Thyroid gland (tissue), 4 donors: ENCODE measurements at places on chromosomes 2 and 18. TPM values are rescaled to one million over a fixed set of nuclear protein-coding genes. Genes with fewer than 3 reads are reported as not detected.
A peak's percentile ranks its signal among the peaks of the same experiment; 100 is the strongest.

Gene LOXHD1
- 0.83 TPM for total RNA-seq

- no peak overlapping the region for H3K4me3 ChIP-seq
- no peaks in the 10 kb centered on the region for H3K36me3 ChIP-seq
- H3K27ac ChIP-seq = no peak overlapping the region
- no peaks in the 10 kb centered on the region for H3K27me3 ChIP-seq
- H3K4me1 ChIP-seq = no peaks in the 10 kb centered on the region
Observed at GRCh38 chr2:161068670-161069069, 91.6 kb upstream of the TANK start.

Gene LRATD1
- 21.1 TPM for total RNA-seq

Gene FRZB
- total RNA-seq = 1.1 TPM

DNA sequence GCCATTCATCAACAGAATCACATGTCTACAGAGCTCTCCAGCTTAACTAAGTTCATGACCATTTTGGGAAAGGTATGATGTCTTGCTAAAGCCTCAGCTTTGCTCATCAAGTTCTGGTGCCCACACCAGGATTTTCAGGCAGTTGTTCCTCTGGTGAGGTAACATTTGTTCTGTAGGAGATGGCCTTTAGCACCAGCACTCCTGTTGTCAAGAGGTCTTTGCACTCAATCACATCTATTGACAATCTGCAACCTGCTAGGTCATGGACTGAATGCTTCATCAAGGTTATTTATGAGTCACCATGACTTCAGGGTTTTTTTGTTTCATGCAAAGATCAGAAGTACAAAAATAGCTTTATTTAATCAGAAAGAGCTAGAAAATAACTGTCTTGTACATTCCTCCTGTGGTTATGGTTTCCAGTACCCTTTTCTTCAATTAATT lies 36.6 kb upstream of the VIT start:
- H3K27ac ChIP-seq = no peak overlapping the region
- no peaks in the 10 kb centered on the region for H3K27me3 ChIP-seq
- no peak for DNase-seq
- no peaks in the 10 kb centered on the region for H3K4me1 ChIP-seq
- H3K4me3 ChIP-seq = no peak overlapping the region

Gene SPC25
- not detected for total RNA-seq

Gene FAP
- total RNA-seq = 10.1 TPM

DNA sequence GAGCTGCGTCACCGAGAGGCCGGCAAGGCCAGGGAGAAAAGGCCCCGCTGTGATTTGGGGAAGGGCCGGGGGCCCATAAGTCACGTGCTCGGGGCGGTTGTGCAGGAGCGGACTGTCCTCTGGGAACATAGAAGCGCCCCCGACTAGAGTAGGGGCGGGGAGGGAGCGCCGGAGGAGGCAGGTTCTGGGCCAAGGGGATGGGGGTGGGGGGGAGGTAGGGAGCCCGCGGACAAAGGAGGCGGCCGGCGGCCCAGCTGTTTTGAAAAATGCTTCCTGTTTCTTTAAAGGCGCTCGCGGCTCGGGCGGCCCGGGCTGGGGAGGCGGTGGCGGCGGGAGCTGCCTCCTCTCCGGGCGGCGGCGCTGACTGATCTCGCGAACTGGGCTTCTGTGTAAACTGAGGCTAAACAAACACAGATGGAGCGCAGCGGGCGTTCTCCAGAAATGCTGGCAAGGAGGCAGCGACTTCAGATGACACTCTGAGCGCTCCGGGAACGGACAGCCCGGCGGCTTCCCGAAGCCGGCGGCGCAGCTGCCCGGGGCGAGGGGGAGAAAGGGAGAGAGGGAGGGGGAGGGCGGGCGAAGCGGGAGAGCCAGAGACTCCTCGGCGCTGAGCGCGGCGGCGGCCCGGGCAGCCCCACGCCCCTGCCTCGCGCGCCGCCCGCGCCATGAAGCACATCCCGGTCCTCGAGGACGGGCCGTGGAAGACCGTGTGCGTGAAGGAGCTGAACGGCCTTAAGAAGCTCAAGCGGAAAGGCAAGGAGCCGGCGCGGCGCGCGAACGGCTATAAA lies at the start of gene ATOH8:
Gene ATOH8 (plus strand): TSS at position 467 of the 788 bp plus-strand sequence. CDS start 199 bp downstream, at position 666.
- peak within 1 kb of the TSS; percentile 99 for H3K27ac ChIP-seq
- no peaks in the 10 kb centered on the region for H3K27me3 ChIP-seq
- DNase-seq = peak; percentile 88

- H3K36me3 ChIP-seq = no peaks in the 10 kb centered on the region
- peaks cover 9% of the 10 kb centered on the region for H3K4me1 ChIP-seq
- DNase-seq = no peak
- no peak overlapping the region for H3K27ac ChIP-seq
- no peak overlapping the region for H3K4me3 ChIP-seq
Observed at GRCh38 chr18:39693359-39693758, 2127.8 kb upstream of the CELF4 start.

Gene CPLX4
- not detected for total RNA-seq

DNA sequence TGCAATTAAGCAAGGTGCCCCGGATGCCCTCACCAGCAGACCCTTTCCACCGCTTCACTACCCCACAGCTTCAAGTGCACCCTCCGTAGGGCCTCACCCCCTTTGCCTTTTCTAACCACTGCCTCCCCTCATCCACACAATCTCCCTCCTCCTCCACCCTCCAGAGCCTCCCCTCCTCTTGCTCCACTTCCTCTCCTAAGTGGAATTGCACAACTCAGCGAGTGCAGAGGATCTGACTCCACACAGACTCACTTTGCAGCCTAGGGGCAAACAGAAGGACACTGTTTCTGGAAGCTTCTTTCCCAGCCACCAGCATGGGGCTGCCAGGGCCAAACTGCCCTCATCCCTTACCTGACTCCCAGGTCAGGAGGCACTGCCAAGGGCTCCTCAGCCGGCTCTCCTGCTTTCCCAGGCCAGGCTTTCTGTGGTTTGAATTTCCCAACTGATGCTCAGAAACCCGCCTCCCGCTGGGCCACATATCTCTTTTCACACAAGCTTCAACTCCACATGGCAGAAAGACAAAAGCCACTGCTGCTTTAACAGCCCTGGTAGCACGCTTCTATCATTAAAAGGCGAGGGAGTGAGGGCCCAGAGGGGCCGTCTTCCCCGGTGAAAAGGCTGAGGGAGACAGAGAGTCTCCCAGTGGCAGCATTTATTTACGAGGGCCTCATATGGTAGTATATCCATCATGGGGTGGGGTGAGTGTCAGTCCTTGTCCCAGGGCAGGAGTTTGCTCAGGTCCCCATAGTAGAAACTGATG lies 74.7 kb upstream of the MGAT4A start:
- DNase-seq = peak; percentile 66
- H3K4me1 ChIP-seq = peaks cover 20% of the 10 kb centered on the region
- no peaks in the 10 kb centered on the region for H3K27me3 ChIP-seq
- peak overlapping the region; percentile 93 for H3K27ac ChIP-seq
- no peaks in the 10 kb centered on the region for H3K36me3 ChIP-seq

DNA sequence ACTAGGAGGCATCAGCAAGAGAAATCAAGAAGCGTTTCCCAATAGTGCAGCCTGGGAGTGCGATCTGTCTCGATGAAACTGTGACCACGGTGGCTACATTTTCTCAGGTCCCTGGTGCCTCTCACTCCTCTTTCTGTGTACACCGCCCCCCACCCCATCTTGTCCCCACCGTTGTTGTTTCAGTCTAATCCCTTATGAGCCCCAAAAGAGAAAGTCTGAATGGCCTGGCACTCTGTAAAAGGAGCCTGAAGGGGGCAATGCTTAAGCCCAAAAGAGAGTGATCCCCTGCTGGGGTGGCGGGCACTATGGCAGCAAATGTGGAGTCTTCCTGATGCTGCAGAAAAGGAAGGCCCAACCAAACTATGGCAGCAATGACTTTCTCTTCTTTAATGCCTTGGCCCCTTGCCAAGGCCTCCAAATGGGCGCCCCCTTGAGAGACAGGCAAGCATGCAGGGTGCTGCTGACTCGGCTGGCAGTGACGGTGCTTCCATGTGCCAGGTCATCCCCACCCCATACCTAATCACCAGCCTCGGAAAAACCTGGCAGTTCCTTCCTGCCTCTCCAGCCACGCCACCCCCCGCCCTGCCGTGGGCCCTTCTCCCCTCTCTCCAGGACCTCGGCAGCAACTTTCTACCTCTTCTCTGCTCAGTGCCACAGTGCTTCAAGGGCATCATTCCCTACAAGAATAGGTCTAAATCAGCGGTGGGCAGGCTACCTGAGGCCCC lies 123.0 kb downstream of the CYP26B1 start:
- no peaks in the 10 kb centered on the region for H3K4me1 ChIP-seq
- H3K36me3 ChIP-seq = no peaks in the 10 kb centered on the region
- H3K4me3 ChIP-seq = no peak overlapping the region

Gene ZSWIM2
- total RNA-seq = not detected

GRCh38 chr2:169077674-169078240 lies 8.4 kb downstream of the DHRS9 start:
- no peak for DNase-seq
- no peaks in the 10 kb centered on the region for H3K27me3 ChIP-seq
- no peak overlapping the region for H3K4me3 ChIP-seq
- H3K4me1 ChIP-seq = peaks cover 23% of the 10 kb centered on the region
- H3K36me3 ChIP-seq = no peaks in the 10 kb centered on the region

Gene TFPI
- 208 TPM for total RNA-seq
